ENCODE measurements at places on chromosomes 1 and 21. TPM values are rescaled to one million over a fixed set of nuclear protein-coding genes. Genes with fewer than 3 reads are reported as not detected.
A peak's percentile ranks its signal among the peaks of the same experiment; 100 is the strongest.

RXRG gene
- not detected for total RNA-seq

- H3K36me3 ChIP-seq: no peaks in the 10 kb centered on the region
- no peaks in the 10 kb centered on the region for H3K27me3 ChIP-seq
- no peak overlapping the region for H3K27ac ChIP-seq
- no peak for DNase-seq
Observed at GRCh38 chr1:23023174-23023845, 4.0 kb downstream of the KDM1A start.

PADI3 gene
- total RNA-seq: not detected

DNA sequence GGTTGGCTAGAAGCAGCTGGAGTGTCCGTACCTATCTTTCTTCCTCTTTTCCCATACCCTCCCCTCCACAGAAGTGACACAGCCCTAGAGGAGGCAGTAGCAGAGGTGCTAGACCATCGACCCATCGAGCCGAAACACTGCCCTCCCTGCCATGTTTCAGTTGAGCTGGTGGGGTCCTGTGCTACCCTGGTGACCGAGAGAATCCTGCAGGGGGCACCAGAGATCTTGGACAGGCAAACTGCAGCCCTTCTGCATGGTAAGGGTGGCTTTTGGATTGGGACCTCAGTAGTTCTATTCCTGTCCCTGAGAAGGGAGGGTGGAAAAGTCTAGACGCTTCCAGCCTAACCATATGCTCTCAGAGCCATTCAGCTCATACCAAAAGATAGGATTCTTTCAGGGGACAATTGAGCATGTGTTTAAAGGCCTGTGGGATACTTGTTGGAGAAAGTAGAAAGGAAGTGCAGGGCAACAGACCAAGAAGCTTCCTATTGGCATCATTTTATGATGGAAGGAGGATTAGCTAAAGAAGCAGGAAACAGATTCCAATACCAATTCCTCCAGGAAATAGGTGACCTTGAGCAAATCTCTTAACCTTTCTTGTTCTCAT lies 11.7 kb upstream of the BNIPL start:
- H3K27ac ChIP-seq: no peak overlapping the region
- H3K27me3 ChIP-seq: no peaks in the 10 kb centered on the region
- H3K4me1 ChIP-seq: peaks cover 7% of the 10 kb centered on the region
- peak; percentile 90 for DNase-seq
- H3K4me3 ChIP-seq: no peak overlapping the region

GRCh38 chr1:206422525-206422924 lies 47.8 kb upstream of the IKBKE start:
- peaks cover 83% of the 10 kb centered on the region for H3K36me3 ChIP-seq
- no peaks in the 10 kb centered on the region for H3K27me3 ChIP-seq
- no peak overlapping the region for H3K27ac ChIP-seq
- H3K4me3 ChIP-seq: no peak overlapping the region

DNA sequence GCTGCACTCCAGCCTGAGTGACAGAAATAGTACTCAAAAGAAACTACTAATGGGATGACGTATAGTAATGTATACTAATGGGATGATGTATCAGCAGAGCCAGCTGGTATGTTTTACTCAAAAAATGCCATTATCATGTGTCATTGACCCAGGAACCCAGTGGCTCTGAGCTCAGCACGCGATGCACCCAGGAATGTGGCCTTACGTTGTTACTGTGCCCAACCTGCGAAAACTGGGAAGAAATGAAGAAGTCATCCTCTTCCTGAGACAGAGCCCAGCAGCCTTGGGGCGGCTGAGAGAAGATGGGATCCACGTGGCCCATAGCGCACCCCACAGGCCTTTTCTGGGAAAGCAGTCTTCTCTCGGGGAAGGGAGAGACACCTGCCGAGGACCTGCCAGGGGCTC lies 8.8 kb downstream of the UBE2J2 start:
- no peak overlapping the region for H3K4me3 ChIP-seq
- H3K36me3 ChIP-seq: peaks cover 47% of the 10 kb centered on the region
- H3K4me1 ChIP-seq: peaks cover 16% of the 10 kb centered on the region
- H3K27ac ChIP-seq: peak overlapping the region; percentile 48

DNA sequence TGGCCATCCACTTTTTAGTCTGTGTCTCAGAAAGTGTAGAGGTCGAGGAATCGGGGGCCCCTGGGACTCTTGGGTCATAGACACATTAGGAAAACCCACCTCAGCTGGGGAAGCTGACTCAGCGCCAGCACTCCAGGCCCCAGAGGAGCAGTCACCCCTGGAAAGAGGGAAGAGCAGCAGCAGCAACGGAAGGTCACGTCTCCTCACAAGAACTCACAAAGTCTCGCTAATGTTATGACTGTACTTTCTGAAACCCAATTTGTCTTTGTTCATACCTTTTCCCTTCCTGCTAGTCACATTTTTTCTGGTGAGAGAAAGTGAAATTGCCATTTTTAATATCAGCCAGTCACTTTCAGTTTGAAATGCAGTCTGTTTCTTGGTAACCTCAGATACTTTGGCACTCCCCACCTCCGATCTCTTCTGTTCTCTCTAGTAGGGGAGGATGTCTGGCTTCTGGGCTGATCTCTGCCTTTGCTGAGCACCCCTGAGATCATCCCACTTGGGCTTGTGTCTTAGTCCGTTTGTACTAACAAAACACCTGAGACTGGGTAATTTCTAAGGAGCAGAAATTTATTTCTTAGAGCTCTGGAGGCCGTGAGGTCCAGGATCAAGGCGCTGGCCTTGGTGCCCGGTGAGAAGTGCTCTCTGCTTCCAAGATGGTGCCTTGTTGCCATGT lies 6.0 kb upstream of the NLRP3 start:
- H3K36me3 ChIP-seq: no peaks in the 10 kb centered on the region
- DNase-seq: no peak
- no peak overlapping the region for H3K4me3 ChIP-seq
- H3K4me1 ChIP-seq: no peaks in the 10 kb centered on the region
- no peak overlapping the region for H3K27ac ChIP-seq
- no peaks in the 10 kb centered on the region for H3K27me3 ChIP-seq
